ENCODE measurements at places on chromosomes 1 and 21. TPM values are rescaled to one million over a fixed set of nuclear protein-coding genes. Genes with fewer than 3 reads are reported as not detected.

GRCh38 chr1:110291241-110292030 is 47.7 kb upstream of the RBM15 start:
- no peak for DNase-seq

DNA sequence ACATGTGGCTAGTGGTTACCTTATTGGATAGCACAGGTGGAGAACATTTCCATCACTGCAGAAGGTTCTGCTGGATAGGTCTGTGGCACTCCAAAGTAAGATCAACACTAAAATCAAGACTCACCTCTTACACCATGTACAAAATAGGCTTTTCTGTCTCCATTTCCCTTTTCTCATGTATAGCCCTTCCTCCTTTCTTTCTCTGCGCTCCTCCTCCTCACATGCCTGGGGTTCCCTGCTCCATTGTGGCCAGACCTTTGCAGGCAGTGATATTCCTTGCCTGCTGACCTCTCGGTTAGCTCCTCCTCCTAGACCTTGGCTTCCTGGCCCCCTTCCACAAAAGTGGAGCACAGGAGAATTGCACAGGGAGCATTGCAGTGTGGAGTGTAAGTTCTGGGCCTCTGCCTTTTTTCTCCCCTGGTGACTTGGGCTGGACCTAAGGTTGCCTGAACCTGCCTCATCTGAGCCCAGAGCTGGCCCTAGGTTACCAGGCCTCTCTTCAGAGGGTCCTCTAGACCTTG is 33.2 kb upstream of the RBM15 start:
- no peak for DNase-seq

DNA sequence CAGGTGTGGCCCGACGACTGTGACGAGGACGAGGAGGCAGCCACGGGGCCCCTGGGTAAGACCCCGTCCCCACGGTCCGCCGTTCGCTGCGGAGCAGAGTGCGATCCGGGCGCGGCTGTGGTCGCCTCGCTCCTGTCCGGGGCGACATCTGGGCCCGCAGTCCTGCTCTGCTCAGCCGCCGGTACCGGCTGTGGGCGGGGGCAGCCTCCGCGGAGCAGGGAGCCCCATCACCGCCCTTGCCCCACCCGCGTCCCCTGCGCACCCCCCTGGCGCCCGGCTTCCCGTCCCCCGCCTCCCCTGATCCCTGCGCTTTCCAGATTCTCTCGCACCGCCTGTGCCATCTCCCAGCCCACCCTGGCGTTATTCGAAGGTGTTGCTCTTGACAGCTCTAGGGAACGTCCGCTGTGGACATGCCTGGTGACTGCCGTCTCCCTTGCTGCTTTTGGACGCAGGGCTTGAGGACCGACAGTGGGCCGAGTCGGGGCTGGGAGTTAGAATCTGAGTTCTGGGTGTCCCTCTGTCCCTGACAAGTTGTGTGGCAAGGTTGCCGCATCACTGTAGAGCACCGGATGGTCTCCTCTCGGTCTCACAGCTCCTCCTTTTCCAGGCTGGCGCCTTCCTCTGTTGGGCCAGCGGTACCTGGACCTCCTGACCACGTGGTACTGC is 596 bp downstream of the TOR3A start:
- peak; percentile 20 for DNase-seq

GRCh38 chr21:42302794-42303193 is 12.4 kb downstream of the TFF3 start:
- DNase-seq = no peak

GRCh38 chr1:22527122-22527521 is 36.2 kb upstream of the EPHA8 start:
- no peak for DNase-seq

DNA sequence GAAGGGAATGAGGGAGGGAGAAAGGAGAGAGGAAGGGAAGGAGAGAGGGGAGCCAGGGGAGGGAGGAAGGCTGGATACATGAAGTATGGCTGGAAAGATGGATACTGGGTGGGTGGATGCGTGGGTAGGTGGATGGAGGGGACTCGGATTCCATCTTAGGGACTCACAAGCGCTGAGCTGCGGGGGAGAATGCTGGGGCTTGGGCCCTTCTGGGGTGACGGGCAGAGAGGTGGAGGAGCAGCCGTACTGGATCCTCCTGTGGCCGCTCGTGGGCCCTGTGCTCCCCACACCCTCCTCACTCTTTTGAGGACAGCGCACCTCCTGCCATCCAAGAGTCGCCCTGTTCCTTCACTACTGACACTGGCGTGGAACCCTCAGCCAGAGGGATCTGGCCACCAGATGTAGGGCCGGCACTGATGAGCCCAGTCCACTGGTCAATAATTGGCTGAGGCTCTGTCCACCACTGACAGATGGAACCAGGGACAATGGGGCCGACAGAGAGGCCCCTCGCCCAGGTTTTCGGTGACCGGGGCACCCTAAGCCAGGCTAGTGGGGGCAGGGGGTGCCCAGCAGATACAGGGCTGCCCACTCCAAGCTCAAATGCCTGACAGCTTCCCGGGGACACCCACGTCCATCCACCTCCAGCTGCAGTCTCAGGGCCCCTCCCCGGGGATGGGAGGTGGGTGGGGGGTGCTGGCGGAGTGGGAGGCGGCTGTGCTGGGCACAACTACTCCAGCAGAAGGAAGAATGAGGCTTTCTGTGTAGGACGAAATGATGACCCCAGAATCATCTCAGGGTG is 4.4 kb upstream of the ACTRT2 start:
- DNase-seq = no peak

The HAO2 gene
- total RNA-seq = not detected
